AG09309 (cell line): ENCODE measurements at places on chromosomes 2 and 18.

GRCh38 chr2:128784626-128785306 lies 466.1 kb upstream of the HS6ST1 start:
- no peak for DNase-seq

DNA sequence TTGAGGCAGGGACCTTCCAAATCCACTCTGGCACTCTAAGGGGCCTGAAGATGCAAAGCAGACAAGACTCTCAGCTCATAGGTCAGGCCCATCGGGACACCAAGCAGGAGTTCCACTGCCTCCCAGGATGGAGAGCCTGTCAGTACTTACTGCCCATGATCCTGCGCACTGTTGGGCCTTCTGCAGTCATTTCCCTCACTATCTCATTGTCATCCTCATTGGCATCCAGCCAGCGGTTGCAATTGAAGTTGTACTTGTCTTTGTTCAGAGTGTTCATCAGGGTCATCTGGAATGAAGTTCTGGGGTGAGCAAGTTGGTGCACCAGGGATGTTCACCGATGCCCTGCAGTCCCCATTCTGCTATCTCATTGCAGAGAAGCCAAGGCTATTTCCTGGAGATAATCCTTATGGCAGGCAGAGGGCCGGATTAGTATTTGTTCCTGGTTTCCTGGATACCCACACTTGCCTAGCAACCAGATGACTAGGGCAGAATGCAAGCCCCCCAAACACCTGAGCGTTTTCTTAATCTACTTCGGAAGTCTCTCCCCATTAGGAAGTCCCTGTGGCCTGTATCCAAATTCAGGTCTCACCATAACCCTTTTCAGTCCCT lies 65.1 kb downstream of the LOXHD1 start:
- DNase-seq, result no peak

DNA sequence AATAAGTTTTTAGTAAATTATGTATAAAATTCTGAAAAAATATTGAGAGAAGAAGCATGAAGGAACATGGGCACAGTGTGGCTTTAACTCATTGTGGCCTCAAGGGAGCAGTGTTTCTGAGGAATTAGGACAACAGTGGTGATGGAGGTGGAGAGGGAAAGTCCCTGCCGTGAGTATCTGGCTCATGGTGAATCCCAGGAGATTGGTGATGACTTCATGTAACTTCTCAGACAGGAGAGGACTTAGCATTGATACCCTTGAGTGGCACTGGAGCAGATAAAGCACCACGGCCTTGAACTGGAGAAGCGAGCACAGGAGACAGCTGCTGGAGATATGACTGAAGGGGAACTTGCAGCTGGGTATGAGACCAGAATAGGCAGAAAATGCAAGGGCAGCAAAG lies 35.0 kb upstream of the LRP1B start:
- no peak for DNase-seq

- no peak for DNase-seq
These were observed 86.7 kb downstream of the FIGN start for GRCh38 chr2:163649080-163649479.

- DNase-seq, result no peak
These were observed 43.1 kb downstream of the MERTK start for GRCh38 chr2:111941531-111941930.

GRCh38 chr2:235570966-235571692 lies 77.3 kb downstream of the AGAP1 start:
- no peak for DNase-seq
